ELR (cell line): ENCODE measurements at places on chromosomes 6 and 20.

DNA sequence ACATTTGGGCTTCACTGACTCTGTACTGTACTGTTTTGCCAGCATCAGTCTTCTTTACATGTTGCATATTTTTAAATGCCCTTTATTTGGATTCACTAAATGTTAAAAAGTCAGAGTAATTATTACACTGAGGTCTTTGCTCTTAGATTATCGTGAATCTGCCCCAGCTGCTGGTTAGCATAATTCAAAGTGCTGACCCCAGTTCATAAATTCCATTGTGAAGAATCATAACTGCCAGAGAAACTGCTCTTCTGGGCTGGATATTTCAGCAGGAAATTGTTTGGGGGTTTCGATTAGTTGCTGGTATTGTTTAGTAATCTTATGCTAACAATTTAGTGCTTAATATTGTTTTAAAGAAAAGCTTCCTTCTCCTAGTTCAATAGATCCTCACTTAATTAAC, 682.1 kb upstream of the MAP3K7 start:
- DNase-seq = no peak

- no peak for DNase-seq
These were observed 288.7 kb downstream of the RNF144B start for GRCh38 chr6:18675881-18676280.

DNA sequence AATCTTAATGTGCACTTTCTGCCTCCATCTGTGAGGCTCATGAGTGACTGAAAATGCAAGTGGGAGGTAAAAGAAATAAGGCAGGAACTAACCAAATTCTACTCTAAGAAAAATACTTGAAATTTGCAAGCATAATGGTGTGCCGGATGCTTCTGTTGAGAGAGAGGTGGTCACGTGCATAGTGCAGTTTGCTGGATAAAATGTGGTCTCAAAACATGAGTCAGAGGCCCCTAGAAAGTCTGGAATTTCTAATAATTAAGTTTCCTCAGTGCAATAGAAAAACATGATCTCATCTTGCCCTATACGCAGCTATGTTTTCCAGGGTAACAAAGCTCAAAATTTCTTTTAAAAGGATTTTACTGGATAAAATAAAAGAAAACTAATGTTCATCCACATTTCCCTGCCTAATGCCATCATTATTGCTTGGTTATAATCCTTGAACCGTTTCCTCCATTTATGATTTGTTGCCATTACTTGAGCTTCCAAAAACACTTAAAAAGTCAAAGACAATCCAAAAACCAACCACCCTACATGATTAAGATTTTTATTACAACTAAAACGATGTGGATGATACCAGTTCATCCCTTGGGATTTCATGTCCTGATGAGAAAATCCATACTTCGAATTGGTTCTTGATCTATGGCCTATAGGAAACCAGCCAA, 351.7 kb upstream of the ARID1B start:
- DNase-seq = peak; percentile 59

DNA sequence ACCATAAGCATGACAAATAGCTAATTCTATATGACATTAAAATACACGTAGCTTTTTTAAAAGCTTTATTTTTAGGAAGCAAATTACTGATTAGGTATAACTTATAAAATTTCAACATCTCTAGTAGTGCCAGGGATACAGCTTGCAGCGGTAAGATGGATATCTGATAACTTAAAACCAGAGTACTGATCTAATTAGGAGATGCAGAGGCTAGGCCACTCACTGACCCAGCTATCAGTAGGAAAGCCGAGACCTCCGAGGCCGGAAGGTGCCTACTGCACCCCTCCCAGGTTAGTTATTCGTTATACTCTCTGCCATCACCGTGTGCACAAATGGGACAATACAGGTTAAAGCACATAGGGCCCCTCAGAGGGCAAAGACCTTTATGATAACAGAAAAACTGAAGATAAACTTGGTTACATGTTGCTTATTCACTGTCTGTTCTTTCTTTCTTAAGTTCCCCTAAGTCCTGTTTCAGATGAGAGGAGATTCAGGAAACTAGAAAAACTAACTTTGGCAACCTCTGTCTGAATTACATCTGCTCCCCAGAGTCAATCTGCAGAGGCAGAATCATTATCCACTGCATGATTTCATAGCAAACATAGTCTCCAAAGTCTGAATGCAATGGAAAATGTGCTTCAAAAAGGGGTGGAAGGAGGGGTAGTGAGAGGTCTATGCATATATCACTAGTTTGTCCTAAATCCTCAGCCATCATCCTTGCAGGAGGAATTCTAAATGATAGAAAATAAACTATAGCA, 60.8 kb downstream of the RIPOR2 start:
- no peak for DNase-seq

DNA sequence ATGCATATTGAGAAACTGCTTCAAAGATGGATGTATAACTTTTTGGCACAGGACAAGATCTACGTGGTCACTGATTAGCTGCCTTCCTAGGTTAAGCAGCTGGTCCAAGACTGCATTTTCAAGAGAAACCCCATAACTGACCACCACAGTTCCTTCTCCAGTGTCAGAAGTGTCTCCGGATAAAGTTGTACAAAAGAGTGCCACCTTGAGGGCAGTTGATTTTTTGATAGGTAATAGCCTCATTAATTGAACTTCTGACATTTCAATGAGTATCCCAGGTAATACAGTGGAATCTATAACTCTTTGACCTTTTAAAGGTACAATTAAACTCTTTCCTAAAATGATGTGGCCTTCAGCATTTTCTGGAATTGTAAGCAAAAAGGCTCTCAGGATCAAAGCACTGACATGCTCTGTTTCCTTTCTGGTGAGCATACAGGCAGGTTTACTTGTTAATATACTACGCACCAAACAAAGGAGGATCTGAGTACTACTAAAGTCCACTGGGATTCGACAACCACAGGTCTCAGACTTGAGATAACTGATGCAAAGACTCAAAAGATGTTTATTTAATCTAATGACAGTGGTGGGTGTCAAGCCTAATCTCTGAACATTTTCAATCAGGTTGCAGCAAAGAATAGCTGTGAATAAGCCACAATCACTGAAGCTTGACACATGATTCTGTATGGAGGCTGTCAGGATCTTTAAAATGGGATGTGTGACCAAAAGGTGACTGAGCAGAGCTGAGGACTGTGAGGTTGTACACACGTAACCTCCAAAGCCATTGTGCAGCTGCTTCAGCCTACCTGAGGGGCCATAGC, 21.2 kb downstream of the MKKS start:
- peak; percentile 17 for DNase-seq

- peak; percentile 58 for DNase-seq
These were observed 47.8 kb downstream of the ARHGAP40 start for GRCh38 chr20:38649275-38649891.

DNA sequence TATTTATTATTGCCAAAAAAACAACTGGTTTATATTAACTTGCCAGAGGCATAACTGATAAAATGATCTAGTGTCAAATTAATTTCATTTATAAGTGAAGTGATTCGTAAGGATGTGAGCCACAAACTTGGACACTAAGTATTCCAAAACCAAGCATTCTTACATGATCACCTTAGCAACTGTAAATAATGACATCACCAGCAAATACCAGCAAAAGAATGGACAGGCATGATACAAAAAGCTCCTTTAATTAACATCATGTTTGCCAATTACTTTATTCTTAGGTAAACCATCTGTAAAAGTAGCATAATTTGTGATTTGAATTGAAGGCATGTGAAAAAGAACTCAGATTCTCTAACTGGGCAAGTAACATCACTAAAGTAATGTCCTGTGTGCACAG, 17.2 kb upstream of the FNDC1 start:
- DNase-seq = peak; percentile 8
